Breast epithelium (tissue), 4 donors: ENCODE measurements at places on chromosomes 7 and 10.

DNA sequence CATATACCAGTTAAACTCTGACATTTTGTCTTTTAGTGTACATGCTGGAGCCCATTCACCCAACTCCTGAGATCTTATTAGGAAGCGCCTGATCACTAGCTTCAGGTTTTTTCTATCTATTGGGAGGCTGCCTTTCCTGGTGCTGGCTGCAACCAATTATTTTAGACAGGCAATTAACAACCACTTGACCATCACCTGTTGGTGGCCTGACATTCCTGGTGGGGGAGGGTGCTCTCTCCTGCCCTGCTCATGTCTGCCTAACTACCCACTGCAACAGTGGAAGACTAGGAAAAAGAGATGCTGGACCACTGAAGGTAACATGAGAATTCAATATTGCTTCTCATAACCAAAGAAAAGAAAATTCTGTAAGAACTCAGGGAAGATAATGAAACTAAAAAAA lies 190.3 kb upstream of the GRM3 start:
- no peaks in the 10 kb centered on the region for H3K4me1 ChIP-seq
- H3K27ac ChIP-seq: no peak overlapping the region

- H3K4me1 ChIP-seq: no peaks in the 10 kb centered on the region
- H3K27ac ChIP-seq: no peak overlapping the region
- peaks cover 3% of the 10 kb centered on the region for H3K36me3 ChIP-seq
- no peaks in the 10 kb centered on the region for H3K27me3 ChIP-seq
- H3K4me3 ChIP-seq: peak overlapping the region; percentile 8
These were observed 234.6 kb downstream of the ZMYND11 start for GRCh38 chr10:369684-370448.

GRCh38 chr7:770336-770735 lies 43.3 kb upstream of the PRKAR1B start:
- no peaks in the 10 kb centered on the region for H3K4me1 ChIP-seq
- H3K27me3 ChIP-seq: no peaks in the 10 kb centered on the region
- no peak for DNase-seq
- no peaks in the 10 kb centered on the region for H3K36me3 ChIP-seq
- H3K4me3 ChIP-seq: no peak overlapping the region

- H3K4me1 ChIP-seq: no peaks in the 10 kb centered on the region
- no peak overlapping the region for H3K27ac ChIP-seq
- no peaks in the 10 kb centered on the region for H3K27me3 ChIP-seq
These were observed 134.7 kb downstream of the EMX2 start for GRCh38 chr10:117677239-117677638.

GRCh38 chr7:37323966-37324365 lies 124.7 kb downstream of the ELMO1 start:
- no peak for DNase-seq
- H3K36me3 ChIP-seq: no peaks in the 10 kb centered on the region
- no peak overlapping the region for H3K4me3 ChIP-seq
- no peaks in the 10 kb centered on the region for H3K4me1 ChIP-seq

DNA sequence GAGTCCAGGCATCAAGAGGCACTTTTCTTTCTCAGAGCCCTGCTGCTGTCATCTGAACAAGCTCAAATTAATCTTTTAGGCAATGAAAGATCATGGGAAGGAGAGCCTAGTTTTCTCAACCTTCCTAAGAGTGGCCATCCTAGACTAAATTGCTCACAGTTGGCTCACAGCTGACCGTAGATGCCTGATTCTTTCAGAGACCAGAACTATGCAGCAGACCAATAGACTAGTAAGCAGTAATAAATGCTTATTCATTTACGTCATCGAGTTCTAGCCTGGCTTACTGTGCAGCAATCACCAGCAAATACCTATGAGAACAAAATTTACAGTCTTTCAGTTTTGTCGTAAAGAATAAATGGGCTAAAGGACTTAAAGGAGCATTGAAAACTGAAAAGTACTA lies 602.9 kb upstream of the GHITM start:
- H3K4me1 ChIP-seq: no peaks in the 10 kb centered on the region
- H3K4me3 ChIP-seq: no peak overlapping the region

DNA sequence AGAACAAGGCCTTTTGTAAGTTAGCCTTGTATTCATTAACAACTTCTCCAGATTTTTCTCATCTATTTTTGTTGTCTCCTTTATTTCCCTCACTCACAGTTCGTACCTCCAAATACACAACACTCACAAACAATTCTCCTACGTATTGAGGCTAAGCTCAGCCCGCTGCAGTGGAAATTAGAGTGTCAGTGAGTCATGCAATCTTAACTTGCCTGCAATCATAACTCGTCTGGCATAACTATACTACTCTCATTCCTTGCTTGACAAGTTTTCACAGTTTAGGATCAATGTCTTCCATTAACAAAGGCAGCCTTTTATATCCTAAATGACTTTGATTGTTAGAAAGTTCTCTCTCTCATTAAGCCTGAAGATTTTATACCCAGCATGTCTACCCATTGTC lies 23.8 kb downstream of the TMEM196 start:
- no peak overlapping the region for H3K4me3 ChIP-seq
- no peaks in the 10 kb centered on the region for H3K36me3 ChIP-seq
- H3K4me1 ChIP-seq: no peaks in the 10 kb centered on the region
- no peak for DNase-seq
- no peaks in the 10 kb centered on the region for H3K27me3 ChIP-seq
- H3K27ac ChIP-seq: no peak overlapping the region

DNA sequence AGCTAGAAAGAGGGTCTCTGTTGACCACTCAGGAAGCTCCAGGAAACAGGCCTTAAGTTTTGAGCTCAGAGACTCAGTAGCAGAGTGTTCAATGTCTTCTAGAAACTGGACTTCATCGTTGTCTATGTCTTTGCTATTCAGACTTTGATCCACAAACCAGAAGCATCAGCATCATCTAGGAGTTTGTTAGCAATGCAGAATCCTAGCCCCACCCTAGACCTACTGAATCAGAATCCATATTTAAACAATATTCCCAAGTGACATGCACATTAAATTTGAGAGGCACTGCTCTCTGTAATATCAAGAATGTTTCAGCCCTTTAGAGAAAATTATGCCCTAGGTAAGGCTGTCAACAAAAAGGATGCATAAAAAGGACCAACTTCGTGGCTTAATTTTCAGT lies 12.9 kb upstream of the OGDHL start:
- H3K27me3 ChIP-seq: peaks cover 5% of the 10 kb centered on the region
- H3K27ac ChIP-seq: no peak overlapping the region
- no peak for DNase-seq
- no peak overlapping the region for H3K4me3 ChIP-seq
- H3K4me1 ChIP-seq: no peaks in the 10 kb centered on the region
- no peaks in the 10 kb centered on the region for H3K36me3 ChIP-seq

DNA sequence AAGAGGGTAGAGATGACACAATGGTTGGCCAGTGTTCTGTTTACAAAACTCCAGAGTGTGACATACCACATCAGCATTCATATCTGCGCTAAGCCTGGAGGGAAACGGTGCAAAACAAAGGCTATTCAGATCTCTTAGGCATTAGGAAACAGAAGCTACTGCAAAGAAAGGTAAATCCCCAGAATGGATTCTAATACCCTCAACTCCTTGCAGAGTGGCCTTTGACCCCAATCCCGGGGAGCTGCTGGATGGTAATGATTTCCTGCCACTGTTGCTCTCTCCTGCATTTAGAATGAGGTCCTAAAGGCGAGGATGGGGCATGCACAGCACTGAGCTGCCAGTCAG lies 65.2 kb downstream of the AOAH start:
- H3K4me3 ChIP-seq: no peak overlapping the region
- DNase-seq: no peak
- H3K27ac ChIP-seq: peak overlapping the region; percentile 68
- H3K4me1 ChIP-seq: no peaks in the 10 kb centered on the region
- H3K27me3 ChIP-seq: no peaks in the 10 kb centered on the region
- no peaks in the 10 kb centered on the region for H3K36me3 ChIP-seq

- no peaks in the 10 kb centered on the region for H3K27me3 ChIP-seq
- no peak for DNase-seq
- H3K36me3 ChIP-seq: no peaks in the 10 kb centered on the region
- H3K27ac ChIP-seq: no peak overlapping the region
These were observed 195.4 kb downstream of the MGMT start for GRCh38 chr10:129662426-129662825.

DNA sequence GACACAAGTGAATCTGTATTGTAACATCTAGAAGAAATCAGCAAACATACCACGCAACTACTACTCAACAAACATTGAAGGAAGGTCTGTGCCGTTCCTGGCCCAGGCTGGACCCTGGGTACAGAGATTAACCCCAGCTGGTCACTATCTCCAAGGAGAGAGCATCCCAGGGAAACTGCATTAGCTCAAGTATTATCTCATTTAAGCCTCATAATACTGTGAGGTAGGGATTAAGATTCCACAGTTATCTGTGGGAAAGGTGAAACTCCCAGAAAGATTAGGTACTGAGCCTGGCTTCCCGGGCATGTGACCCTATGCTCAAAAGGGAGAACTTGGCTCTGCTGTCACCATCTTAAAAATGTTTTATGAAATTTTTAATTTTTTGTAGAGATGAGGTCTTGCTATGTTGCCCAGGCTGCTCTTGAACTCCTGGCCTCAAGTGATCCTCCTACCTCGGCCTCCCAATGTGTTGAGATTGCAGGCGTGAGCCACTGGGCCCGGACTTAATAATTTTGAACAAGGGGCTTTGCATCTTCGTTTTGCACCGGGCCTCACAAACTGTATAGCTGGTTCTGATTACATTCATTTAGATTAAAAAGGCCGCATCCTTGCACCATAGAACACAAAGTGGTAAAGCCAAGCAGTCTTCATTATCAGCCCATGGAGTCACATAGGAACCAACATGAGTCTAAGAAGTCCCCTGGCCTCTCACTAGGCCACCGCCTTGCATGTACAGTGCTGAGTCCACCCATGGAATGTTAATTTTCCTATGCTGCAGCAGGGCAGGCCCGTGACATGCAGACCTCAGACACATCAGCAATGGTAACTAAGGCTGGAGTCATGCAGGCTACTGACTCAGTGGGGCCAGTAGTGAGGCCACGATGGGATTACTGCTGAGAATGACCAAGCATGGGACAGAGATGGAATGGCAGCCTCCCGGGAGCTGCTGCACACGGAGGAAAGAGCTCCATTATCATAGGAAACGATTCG lies 5.5 kb upstream of the CTBP2 start:
- H3K4me3 ChIP-seq: no peak overlapping the region
- no peaks in the 10 kb centered on the region for H3K36me3 ChIP-seq
- no peaks in the 10 kb centered on the region for H3K27me3 ChIP-seq
- H3K27ac ChIP-seq: no peak overlapping the region
- H3K4me1 ChIP-seq: no peaks in the 10 kb centered on the region

GRCh38 chr7:132169730-132170129 lies 406.5 kb downstream of the PLXNA4 start:
- H3K4me1 ChIP-seq: no peaks in the 10 kb centered on the region
- no peak overlapping the region for H3K4me3 ChIP-seq
- no peaks in the 10 kb centered on the region for H3K36me3 ChIP-seq
- DNase-seq: no peak

- H3K27me3 ChIP-seq: no peaks in the 10 kb centered on the region
- H3K4me1 ChIP-seq: no peaks in the 10 kb centered on the region
- no peaks in the 10 kb centered on the region for H3K36me3 ChIP-seq
- no peak for DNase-seq
These were observed 226.0 kb downstream of the PHTF2 start for GRCh38 chr7:78024591-78024990.

- H3K4me3 ChIP-seq: no peak overlapping the region
- H3K4me1 ChIP-seq: no peaks in the 10 kb centered on the region
- H3K27me3 ChIP-seq: peaks cover 15% of the 10 kb centered on the region
- no peak overlapping the region for H3K27ac ChIP-seq
These were observed 74.2 kb upstream of the INSIG1 start for GRCh38 chr7:155223503-155223902.
